ENCODE measurements at places on chromosomes 5 and 9.
A peak's percentile ranks its signal among the peaks of the same experiment; 100 is the strongest.

GRCh38 chr5:95350631-95351030 is 40.5 kb upstream of the FAM81B start:
- no peak for DNase-seq

GRCh38 chr5:32042551-32042961 is 131.6 kb downstream of the GOLPH3 start:
- DNase-seq, result no peak

- peak; percentile 1 for DNase-seq
These were observed 64.2 kb upstream of the ABL1 start for GRCh38 chr9:130770679-130771442.

DNA sequence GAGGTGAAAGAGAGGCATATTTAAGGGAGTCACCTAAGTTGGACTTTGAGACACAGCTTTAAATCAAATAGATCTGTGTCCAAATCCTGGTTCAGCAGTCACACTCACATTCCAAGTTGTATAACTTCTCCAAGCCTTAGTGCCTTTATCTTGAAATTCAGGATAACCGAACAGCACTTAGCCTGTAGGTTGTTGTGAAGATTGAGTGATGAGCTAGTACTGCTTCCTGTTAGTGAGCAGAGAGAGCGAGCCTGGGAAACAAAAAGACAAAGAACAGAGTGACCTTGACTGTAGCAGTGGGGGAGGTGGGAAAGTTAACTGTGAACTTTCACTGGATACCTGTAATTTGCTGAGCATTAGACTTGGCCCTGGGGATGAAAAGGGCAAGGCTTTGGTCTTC is 22.4 kb downstream of the MAML1 start:
- no peak for DNase-seq

GRCh38 chr5:51908215-51908614 is 525.0 kb downstream of the ISL1 start:
- DNase-seq, result no peak

- DNase-seq, result no peak
These were observed 211.4 kb downstream of the HCN1 start for GRCh38 chr5:45484781-45485180.

DNA sequence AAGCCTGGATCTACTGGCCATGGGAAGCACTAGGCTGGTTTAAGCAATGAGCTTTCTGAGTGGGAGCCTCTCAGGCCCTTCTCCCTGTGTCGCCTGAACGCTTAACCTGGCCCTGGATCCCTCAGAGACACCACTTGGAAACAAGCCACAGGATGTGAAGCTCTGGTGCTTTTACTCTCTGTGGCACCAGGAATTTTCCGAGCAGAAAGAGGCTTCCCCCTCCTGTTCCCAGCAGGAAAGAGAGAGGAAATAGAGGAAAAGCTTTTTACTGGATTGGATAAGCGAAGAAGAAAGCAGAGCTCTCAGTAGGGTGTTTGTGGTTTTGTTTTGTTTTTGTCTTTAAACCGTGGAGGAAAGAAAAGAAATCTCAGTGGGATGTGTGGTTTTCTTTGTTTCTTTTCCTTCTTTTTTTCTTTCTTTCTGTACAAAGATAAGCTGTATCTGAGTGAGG is 34.5 kb downstream of the COL15A1 start:
- DNase-seq, result no peak

DNA sequence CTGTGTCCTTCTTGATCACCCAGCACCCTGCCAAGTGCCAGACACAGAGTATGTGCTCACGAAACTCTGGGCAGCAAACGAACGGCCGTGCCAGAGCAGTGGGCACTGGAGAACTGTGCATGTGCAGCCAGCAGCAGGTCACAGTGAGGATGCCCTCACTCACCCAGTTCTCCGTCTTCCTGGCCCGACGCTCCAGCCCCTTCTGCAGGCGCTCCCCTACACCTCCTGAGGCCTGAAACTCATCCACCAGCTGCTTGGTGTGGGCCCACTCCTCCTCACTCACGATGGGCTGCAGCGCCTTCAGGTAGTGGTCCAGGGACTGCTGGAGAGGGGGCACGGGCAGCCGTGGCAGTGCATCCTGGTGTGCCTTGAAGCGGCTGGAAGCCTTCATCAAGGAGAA is 2.9 kb downstream of the CRAT start:
- no peak for DNase-seq

DNA sequence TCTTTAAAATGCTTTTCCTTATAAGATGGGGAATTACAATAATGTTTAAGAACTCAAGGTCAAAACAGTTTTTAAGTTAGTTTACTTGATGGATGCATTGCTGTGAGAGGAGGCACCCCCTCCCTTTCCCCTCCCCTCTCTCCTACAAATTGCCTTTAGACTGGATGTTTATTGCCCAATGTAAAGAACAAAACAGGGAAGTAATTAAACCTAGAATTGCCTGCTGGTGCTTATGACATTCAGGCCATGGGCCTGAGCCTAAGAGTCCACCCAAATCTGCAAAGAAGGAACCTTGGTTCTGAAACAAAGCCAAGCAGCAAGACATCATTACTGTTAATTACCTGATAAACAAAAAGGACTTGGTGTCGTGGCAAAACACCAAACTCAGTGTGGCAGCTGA is 630.3 kb downstream of the ISL1 start:
- peak; percentile 86 for DNase-seq

DNA sequence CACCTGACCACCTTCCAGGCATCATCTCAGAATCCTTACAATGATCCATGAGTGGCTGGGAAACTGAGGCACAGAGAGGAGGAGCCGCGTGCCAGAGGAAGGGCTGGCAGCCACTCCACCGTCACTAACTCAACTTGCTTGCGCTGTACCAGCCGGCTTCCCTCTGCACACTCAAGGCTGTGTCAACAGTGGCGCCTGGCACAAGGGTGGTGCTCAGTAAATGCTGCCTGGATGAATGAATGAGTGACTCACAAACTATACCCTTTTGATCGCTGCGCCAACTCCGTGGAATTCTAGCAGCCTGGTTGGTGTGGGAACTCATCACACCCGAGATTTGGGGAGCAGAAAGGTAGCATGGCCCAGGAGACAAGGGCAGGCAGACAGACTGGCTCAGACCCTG is 21.9 kb downstream of the PRRX2 start:
- DNase-seq, result no peak

GRCh38 chr5:31283326-31283725 is 89.8 kb downstream of the CDH6 start:
- DNase-seq, result no peak

DNA sequence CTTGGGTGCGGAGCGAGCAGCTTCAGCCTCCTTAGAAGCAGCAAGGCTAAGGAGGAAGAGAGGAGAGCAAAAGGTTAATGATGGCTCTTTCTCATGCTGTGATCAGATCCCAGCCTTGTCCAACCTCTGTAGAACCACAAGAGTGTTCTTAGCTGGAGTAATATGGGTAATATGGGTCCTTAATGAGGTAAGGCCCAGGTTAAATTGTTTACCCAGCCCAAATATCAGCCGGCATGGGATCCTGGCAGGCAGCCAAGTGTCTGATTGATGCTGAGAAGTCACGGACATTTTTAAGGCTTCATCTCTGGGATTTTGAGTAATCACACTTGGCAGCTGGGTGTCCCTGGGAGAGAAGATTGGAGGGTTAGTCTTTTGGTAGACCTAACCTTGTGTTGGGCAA is 32.3 kb downstream of the GLRA1 start:
- peak; percentile 69 for DNase-seq

GRCh38 chr9:3948826-3949556 is 350.9 kb downstream of the GLIS3 start:
- DNase-seq, result no peak

GRCh38 chr9:98867429-98868168 is 60.1 kb downstream of the GALNT12 start:
- DNase-seq, result no peak

DNA sequence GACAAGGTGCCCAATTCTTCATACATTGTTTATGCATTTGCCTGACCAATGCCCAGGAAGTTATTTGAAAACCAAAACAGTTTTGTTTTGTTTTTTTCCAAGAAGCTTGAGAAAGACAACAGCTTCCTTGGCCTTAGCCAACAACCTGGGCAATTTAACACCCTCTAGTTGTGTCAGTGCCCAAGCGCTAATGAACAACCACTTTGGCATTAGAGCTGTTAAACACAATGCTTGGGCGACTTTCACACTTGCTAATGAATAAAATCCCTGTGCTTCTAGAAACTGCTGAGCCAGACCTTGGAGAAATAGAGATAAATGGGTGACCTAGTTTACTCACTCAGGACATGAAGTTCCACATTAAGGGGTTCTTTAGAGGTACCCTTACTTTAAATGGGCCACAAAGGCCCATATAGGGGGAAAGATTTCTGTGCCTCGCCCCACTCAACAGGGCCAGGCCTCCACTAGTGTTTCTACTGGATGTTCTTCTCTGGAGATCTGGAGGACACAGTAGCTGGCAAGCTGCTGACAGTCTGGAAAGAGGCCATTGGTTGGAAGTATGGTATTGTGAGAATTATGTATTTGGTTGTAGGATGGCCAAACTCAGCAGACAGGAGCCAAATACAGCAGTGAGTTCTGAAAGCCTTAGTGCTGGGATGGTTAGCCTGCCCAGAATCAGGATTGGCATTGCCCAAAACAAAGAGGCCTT is 179.8 kb downstream of the DOCK8 start:
- DNase-seq, result no peak

- DNase-seq, result no peak
These were observed 48.4 kb downstream of the MRPL36 start for GRCh38 chr5:1751026-1751863.

DNA sequence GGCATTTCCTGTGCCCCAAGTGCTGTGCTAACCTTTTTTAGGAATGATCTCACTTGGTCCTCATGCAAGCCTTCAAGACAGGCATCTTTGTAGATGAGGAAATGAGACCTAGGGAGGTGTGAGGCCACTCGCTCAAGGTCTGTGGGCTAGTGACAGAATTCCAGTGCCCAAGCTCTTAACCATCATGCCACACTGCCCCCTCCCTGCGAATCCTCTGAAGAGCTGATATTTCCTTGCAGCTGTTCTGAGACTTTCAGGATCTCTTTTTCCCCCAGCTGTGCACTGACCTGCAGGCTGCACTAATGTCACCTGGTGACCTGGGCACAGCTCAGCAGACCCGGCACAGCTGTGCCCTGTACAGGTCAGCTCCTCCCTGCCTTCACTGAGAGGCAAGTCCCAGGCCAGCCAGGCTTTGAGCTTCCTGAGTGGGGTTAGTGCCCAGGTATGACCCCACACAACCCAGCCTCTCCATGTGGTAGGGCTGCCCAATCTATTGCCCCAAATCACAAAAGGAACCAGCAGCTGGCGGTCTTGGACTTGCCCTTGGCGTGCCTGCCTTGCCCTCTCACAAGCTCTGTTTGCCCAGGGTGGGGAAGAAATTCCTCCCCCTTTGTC is 32.7 kb downstream of the MORN5 start:
- DNase-seq, result no peak

- DNase-seq, result no peak
These were observed 38.2 kb downstream of the PRRC2B start for GRCh38 chr9:131432050-131432449.

GRCh38 chr9:86341007-86341491 is 13.2 kb downstream of the TUT7 start:
- no peak for DNase-seq

DNA sequence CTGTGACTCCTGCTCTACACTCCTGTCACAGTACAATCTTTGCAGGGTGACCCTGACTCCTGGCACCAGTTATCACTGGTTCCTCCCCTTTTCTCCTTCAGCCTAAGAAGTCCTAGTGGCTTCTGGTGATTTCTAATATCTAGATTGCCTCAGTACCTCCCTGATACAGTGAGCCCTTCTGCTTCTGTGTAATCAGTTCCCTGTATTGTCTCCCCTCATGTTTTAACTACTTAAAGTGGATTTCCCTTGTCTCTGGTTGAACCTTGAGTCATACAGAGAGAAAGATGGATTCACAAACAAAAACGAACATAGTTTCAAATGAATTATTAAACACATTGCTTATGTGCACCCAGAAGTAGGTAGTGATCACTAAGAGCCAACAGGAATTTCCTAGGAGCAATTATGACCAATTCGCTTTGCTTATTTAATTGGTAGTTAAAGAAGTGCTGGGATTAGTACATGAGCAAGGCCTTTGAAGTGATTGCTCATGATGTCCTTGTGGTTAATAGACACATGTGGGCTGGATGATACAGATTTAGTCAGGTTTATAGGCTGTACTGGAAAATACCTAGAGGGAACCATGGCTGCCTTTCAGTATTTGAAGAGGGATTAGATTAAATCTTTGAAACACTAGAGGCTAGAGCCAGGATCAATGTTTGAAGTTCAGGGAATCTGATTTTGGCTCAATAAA is 145.8 kb upstream of the MEF2C start:
- no peak for DNase-seq

GRCh38 chr9:124008694-124009530 is 2.7 kb upstream of the LHX2 start:
- no peak for DNase-seq

GRCh38 chr5:153352685-153353219 is 137.7 kb upstream of the GRIA1 start:
- no peak for DNase-seq

DNA sequence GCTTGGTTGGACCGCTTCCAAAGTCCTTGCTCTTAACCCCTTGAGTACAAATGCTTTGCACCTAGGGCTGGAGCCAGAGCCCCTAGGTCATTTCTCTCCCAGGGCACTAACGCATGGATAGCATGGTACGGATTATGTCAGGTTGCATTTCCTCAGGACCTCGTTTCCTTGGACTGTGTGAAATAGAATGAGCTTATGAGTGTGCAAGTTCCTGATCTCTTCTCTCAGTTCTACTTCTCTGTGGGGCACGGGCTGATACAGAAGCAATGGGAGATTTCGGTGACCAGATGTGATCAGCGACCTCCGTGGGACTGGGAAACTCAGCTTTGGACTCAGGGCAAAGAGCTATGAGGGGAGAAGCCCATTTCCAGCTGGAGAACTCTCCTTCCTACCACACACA is 14.2 kb downstream of the SPARC start:
- DNase-seq, result no peak

DNA sequence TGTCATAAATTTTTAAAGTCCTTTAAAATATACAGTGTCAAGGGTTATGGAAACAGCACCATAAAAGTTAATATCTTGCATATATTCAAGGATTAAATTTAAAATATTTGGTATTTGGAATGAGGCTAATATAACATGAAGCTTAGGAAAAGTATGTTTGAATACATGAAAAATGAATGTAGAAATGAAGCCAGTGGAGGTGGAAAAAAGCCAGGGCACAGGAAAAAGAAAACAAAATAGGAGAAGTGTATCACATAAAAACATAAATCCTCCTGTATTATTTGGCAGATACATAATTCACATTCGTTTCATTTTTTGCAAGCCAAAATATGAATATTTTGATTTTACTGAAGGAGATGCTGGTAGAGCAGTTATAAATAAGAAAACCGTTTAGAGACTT is 587.0 kb upstream of the ZNF608 start:
- DNase-seq, result no peak

DNA sequence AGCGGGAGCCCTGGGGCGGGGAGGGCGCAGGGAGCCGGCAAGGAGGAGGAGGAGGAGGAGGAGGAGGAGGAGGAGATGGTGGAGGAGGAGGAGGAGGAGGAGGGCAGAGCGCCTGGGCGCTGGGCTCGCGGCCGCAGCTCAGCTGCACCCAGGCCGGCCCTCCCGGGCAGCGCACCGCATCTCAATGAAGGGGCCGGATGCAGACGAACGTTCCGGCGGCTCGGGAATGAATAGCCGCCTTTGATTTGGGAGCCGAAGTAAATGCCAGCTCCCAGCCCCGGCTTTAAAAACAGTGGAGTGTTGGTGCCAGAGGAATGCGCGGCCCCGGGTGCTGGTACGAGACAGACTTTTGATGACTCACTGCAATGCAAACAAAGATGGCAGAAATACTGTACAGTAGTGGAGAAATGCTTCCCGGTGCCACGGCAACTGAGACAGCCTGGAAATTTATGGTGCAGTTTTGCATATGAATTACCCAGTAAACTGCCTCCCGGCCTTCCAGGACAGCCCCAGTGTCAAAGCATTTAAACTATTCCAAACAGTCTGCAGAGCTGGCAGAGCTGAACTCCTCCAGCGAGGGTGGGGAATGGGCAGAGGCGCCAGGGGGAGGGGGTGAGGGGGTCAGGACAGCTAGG is 43.1 kb downstream of the NACC2 start:
- DNase-seq, result peak; percentile 49

Measured in NCI-H187 treated with DMSO at 0.1 percent for 48 hours (cell line).